ENCODE measurements at places on chromosomes 4 and X.

GRCh38 chrX:74262452-74263209 lies 41.3 kb upstream of the ZCCHC13 start:
- no peak for DNase-seq

- DNase-seq: no peak
Observed at GRCh38 chr4:8547108-8547911, 32.9 kb upstream of the GPR78 start.

DNA sequence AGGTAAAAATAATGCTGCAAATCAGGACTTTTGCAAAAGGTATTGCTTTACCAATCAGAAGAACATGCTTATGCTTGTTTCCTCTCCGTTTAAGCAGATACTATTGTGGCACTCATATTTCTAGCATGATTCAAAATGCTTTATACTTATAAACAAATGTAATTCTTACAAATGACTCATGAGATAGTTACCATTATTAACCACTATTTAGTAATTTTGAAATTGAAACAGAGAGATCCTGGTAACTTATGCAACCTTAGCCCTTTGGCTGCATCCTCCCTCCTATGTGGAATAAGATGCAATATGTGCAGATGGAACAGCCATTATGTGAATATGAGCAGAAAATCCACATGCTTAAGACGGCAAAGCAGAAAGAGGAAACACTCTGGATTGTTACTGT lies 164.7 kb downstream of the PCDH18 start:
- DNase-seq: no peak

DNA sequence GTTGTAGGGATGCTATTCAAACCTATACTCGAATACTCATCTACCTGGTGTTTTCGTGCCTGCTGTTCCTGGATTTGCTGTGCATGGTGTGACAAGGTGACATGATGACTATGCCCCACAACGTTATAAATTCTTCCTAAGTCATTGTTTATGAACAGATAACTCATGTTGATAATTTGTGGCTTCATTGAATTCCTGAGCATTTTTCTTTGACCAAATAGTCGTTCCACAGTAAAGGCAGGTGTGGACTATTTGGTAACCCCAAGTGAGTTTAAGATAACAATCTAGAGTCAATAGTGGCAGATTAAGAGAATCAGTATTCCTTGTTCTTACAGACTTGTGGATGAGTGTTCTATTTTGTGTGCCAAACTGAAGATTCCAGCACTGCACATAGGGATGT lies 59.9 kb downstream of the SNX25 start:
- no peak for DNase-seq

DNA sequence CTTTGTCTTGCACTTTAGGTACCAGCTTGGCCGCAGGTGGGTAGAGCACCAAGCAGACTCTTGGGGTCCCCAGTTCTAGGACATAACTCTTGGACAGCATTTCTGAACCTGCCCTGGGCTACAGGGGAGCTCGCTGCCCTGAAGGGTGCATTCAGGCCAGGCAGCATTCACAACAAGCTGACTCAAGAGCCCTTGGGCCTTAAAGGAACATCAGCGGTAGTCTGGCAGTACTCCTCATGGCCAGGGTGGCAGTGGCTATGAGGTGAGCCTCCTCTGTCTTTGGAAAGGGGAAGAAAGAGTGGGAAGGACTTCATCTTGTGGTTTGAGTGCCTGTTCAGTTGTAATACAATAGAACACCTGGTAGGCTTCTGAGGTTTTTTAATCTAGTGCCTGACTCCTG lies 24.8 kb upstream of the SMARCA5 start:
- DNase-seq: no peak

DNA sequence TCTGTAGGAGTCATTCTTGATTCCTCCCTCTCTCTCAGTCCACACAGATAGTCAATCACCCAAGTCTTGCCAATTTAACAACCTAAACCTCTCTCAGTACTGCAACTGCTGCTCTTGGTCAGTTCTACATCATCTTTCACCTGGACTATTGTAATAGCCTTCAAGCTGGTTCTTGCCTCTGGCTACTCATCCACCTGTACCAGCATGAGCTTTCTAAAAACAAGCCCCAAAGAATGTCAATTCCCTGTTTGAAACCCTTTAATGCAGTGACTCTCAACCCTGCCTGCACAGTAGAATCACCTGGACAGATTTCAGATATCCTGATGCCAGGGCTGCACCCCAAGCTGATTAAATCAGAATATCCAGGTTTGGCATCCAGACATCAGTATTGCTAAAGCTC lies 48.3 kb downstream of the VGLL1 start:
- no peak for DNase-seq

- DNase-seq: no peak
Observed at GRCh38 chr4:113384600-113384999, 335.1 kb downstream of the ANK2 start.

DNA sequence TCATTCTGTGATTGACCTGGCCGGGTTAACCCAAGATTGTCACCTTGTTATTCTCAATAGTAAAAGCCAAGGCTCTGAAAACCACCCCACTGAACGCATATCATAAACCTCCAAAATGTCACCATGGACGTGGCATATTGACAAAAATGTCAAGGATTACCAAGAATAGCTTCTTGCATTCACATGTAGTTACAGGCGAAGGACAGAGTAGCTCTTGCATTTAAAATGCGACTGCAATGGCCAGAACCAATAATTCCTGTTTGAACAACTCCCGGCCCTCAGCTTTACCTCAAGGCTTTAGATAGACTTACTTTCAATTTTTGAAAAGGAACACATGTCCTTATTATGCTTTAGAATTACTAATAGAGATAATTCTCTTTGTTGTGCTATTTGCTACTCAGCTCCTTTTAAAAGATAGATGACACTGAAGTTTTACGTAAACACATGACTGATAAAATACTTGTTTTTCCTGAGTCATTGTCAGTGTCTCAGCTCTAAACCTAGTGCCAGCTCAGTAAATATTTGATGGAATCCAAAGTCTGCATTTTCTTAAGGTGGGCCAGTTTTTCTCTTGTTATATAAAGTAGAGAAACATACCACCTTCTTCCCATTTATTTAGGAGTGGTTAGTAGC lies 66.3 kb downstream of the CLDN34 start:
- DNase-seq: no peak

- no peak for DNase-seq
Observed at GRCh38 chr4:188650516-188650915, 511.3 kb downstream of the TRIML1 start.

GRCh38 chr4:86034616-86035015 lies 325.2 kb downstream of the MAPK10 start:
- no peak for DNase-seq

GRCh38 chrX:70444326-70444945 lies at the start of gene DLG3:
Gene DLG3, plus strand, starts transcription at chrX:70444835. Its CDS starts 367 bp downstream, at chrX:70445202.
- no peak for DNase-seq

DNA sequence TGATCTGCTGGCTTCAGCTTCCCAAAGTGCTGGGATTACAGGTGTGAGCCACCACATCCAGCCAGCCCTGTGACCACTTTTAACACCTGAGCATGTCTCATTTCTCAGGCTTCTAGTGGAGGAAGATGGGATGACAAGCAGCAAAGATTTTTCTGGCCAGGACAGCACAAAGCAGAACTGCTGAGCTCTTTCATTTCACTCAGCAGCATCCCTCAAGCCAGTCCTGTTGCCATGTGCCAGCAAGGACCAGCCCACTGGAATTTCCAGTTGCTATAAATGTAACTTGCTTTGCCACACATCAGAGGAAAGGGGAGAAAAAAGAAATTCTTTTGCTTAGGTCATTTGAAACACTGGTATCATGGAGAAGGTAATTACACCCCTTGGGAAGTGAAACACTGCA lies 75.9 kb downstream of the SLC9A7 start:
- DNase-seq: no peak

GRCh38 chr4:158169931-158170690 lies 2.7 kb downstream of the GASK1B start:
- DNase-seq: no peak

DNA sequence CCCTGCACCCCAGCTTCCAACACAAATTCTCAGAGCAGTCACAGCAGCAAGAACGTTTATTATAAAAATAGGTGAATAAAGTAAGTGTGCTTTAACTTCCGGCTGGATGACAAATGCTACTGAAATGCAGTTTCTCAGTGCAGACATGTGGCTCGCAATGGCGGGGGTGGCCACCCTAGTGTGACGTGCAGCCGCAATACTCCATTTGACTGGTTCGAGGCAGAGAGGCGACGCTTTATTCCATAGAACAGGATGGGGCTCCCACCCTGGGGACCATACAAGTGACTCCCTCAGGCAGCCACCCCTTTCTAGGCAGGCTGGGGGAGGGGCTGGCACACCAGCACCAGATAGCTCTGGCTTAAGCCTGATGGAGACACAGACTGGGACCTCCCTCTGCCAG lies 14.5 kb downstream of the TNIP2 start:
- no peak for DNase-seq

- DNase-seq: no peak
Observed at GRCh38 chr4:181581983-181582382, 661.2 kb upstream of the TENM3 start.

DNA sequence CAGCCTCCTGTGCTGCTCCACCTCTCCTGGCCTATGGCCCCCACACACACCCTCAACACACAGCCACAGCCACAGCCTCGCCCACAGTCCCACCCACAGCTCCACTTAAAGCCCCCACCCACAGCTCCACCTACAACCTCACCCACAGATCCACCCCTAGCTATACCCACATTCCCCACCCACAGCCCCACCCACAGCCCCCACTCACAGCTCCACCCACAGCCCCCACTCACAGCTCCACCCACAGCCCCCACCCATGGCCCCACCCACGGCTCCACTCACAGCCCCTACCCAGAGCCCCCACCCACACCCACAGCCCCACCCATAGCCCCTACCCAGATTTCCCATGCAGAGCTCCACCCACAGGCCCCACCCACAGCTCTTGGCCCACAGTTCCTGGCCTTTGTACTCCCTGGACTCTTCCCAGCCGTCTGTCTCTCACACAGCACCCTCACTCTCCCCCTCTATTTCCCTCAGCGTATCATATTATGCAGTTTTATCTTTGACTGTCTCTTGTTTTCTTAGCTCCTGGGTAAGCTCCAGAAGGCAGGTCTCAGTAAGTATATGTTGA lies 322.5 kb downstream of the EVC2 start:
- no peak for DNase-seq

- DNase-seq: no peak
Observed at GRCh38 chr4:1047106-1047975, 35.9 kb downstream of the FGFRL1 start.

- DNase-seq: no peak
Observed at GRCh38 chr4:18942874-18943273, 921.3 kb upstream of the LCORL start.

DNA sequence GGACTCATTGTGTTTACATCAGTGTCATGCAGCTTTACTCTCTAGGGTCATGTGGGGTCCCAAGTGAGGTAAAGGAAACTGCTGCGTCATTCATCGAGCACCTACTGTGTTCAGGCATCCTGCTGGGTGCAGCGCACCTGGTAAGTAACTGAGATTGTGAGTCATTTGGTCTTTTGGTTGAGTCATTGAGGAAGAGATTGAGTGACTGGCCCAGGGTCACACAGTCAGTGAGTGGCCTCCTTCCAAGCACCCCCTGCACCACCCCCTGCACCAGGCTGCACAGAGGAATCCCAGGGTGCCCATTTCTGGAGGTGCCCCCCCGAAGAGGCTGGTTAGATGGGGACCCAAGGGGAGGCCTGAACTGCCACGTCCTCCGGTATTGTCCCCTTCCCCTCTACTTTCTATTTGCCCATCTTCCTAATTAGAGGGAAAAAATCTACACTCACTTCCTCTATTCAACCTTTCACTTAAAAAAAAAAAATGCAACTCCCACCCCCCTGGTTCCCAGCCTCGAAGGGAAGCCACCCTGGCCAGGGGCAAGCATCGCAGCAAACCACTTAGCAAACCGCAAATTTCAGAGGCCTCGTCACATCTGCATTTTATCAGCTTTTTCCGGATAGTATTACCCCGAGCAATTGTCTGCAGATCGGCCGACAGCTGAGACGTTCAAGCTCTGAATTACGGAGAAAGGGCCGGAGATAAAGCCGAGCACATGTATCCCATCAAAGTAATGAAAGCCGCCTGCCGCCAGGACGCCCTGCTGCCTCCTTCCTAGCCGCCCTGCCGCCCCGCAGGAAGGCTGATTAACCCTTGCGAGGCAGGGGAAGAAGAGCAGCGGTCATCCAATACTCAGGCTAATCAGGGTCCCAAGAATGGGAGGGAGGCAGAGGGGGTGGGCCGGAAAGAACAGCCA lies 96.3 kb upstream of the MSX1 start:
- DNase-seq: peak; percentile 92

DNA sequence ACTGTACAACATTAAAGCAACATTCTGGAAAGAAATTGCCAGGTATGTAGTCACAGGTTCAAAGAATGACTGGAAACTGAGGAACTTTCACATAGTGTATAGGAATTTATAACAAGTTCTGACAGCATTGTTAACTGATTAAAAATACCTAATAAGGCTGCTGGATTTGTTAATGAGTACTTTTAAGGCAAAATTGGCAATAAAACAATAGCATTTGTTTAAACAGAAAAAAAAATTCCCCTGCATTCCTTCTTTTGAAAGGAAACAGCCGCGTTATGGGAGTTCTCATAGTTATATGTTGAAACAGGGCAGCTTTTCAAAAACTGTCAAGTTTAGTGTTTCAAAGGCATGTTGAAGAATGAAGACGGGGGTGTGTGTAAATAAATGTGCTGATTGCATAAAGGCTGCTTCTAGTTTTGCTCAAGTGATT lies 282.5 kb upstream of the FAT1 start:
- no peak for DNase-seq

DNA sequence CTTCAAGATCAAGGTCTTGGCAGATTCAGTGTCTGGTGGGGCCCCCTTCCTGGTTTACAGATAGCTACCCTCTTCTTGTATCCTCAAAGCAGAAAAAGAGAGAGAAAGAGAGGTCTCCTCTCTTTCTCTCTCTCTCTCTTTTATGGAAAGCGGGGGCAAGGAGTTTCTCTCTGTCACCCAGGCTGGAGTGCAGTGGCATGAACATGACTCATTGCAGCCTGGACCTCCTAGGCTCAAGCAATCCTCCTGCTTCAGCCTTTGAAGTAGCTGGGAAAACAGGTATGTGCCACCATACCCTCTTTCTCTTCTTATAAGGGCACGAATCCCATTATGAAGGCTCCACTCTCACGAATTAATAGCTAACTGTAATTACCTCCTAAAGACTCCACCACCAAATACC lies 20.2 kb downstream of the RAB9B start:
- no peak for DNase-seq

- no peak for DNase-seq
Observed at GRCh38 chr4:118682928-118683327, 2.3 kb upstream of the METTL14 start.

DNA sequence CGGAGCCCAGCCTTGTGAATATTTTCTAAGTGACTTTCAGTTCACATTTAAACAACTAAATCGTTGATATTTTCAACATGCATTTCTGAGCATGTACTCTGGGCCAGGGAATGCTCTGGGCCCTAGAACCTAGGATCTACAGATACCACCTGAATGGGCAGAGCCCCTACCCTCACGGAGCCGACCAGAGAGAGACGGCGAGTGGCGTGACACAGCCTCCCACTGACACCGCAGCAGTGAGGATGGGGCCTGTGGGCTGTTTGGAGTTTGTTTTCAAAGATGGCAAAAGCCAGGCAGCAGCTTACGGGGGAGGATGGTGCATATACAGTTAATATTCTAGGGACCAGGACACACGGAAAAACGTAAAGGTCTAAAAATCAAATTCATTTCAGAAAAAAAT lies 17.7 kb downstream of the NELFA start:
- no peak for DNase-seq

GRCh38 chr4:15327311-15328298 lies 100.2 kb upstream of the C1QTNF7 start:
- no peak for DNase-seq

- DNase-seq: no peak
Observed at GRCh38 chrX:121258545-121258944, 211.1 kb downstream of the GLUD2 start.

All from GM12864 (cell line).